Activated CD4-positive, alpha-beta T cell treated with anti-CD3 and anti-CD28 coated beads, Interleukin-2, amount 50 U/mL, for 24 hours (primary cell): ENCODE measurements at places on chromosomes 5 and 9.

DNA sequence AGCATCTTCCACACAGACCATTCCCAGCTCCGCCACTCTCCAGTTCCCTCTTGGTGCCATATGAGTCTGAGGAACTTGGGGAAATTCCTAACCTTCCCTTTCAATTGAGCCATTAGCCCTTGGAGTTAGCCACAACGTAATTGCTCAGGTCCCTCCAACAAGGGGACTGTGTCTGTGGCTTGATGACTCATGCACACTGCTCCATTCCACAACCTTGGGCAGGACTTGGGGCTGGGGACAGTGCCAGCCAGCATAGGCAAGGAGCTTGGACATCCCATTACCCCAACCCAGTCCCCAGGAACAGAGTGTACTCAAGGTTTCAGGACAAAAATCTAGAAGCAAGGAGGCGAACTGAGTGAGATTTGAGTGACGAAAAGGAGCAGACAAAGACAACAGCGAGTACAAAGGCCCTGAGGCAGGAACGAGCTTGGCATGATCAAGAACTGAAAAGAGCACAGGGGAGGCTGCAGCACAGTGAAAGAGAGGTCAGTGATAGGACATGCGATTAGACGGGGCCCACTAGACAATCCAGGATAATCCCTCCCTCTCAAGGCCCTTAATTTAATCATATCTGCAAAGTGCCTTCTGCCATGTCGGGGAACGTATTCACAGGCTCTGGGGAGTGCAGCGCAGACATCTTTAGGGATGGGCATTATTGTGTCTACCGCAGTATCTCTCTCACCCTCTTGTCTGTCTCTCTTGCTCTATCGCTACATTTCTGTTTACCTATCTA lies 16.0 kb upstream of the JADE2 start:
- no peak for DNase-seq

- no peak for DNase-seq
These were observed 121.7 kb downstream of the ICE1 start for GRCh38 chr5:5544094-5544663.

GRCh38 chr5:132273631-132274030 lies 16.1 kb downstream of the PDLIM4 start:
- DNase-seq: no peak

DNA sequence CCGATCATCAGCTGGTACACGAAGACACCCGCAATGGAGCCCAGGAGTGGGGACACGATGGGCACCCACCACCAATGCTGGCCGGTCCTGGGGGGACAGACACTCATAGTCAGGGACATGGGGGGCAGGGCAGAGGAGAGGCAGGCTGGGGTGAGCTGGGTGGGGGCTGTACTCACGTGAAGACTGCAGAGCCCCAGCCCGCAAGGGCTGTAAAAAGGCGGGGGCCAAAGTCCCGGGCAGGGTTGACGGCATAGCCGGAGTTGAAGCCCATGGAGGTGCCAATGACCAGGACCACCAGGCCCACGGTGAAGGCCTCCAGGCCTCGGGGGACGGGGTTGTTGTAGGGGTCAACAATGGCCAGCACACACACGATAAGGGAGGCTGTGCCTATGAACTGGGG lies 5.3 kb downstream of the AQP3 start:
- no peak for DNase-seq

DNA sequence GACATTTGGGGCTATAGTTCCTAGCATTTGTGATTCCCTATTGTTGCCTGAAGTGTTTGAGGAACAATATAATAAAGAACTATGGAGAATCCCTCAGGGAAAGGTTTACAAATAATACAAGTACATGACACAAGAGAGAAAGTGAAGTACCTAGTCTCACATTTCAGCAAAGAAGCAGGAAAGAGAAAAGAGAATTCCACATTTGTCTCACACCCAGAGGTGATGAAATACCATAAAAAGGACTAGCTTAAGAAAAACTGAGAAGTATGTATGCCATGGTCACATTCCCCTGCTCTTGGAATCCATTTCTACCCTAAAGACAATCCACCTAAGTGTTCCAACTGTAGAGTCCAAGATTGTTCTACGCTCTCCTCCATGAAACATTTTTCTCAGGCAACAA lies 79.0 kb upstream of the TARS1 start:
- no peak for DNase-seq

GRCh38 chr5:124660229-124661093 lies 86.0 kb downstream of the ZNF608 start:
- no peak for DNase-seq

DNA sequence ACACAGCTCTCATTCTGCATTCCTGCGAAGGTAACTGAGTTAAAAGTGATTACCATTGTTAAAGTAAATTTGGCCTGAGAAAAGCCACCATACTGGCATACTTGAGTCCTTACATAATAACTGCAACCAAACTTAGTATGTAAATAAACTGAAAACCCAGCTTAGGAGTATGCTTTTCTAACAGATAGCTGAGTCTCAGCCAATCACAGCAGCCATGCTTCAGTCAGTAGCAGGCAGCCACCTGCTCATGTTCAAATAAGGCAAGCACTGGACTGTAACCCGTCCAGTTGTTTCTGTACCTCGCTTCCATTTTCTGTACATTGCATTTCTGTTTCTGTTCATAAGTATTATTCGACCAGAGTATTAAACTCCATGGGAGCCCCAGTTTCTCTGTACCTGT lies 58.6 kb downstream of the GCNT4 start:
- no peak for DNase-seq
